ENCODE measurements at places on chromosomes 11 and 22.
A peak's percentile ranks its signal among the peaks of the same experiment; 100 is the strongest.

GRCh38 chr11:61141601-61142028, 19.6 kb downstream of the VPS37C start:
- peak; percentile 34 for DNase-seq

GRCh38 chr11:115924744-115925567, 420.7 kb upstream of the CADM1 start:
- no peak for DNase-seq

- peak; percentile 64 for DNase-seq
Measured at GRCh38 chr11:77039491-77040400, 5.5 kb downstream of the B3GNT6 start.

GRCh38 chr11:2768471-2769408, 68.9 kb upstream of the KCNQ1OT1 start:
- DNase-seq, result no peak

GRCh38 chr11:122144752-122145151, 28.7 kb upstream of the BLID start:
- DNase-seq, result no peak

- DNase-seq, result no peak
Measured at GRCh38 chr22:17705546-17705945, 67.0 kb downstream of the BCL2L13 start.

DNA sequence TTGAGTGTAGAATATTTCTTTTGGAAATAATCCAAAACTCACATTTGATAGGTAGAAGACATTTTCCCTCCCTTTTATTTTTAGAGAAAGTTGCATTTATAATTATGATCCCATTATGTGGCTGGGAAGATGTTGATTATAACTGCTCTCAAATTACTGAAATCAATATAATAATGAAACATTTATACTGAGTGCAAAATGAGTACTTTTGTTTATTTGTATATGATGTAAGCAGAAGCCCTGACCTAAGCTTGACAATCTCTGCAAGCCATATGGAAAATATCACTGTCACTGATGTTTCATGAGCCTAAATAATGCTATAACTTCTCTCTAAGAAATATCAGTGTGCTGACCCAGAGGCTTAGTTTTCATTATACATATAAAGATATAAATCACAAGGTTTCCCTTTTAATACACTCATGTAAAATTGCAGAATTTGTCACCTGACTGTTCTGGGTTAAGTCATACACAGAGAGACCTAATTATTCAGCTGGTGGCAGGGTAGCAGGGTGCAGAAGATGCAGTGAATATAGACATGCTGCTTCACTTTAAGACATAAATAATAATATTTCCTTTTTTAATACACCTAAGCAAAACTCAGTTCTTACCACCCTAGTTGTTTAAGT, 99.2 kb downstream of the BBOX1 start:
- DNase-seq, result no peak

- peak; percentile 60 for DNase-seq
Measured at GRCh38 chr11:73330569-73331093, 22.6 kb downstream of the ARHGEF17 start.

DNA sequence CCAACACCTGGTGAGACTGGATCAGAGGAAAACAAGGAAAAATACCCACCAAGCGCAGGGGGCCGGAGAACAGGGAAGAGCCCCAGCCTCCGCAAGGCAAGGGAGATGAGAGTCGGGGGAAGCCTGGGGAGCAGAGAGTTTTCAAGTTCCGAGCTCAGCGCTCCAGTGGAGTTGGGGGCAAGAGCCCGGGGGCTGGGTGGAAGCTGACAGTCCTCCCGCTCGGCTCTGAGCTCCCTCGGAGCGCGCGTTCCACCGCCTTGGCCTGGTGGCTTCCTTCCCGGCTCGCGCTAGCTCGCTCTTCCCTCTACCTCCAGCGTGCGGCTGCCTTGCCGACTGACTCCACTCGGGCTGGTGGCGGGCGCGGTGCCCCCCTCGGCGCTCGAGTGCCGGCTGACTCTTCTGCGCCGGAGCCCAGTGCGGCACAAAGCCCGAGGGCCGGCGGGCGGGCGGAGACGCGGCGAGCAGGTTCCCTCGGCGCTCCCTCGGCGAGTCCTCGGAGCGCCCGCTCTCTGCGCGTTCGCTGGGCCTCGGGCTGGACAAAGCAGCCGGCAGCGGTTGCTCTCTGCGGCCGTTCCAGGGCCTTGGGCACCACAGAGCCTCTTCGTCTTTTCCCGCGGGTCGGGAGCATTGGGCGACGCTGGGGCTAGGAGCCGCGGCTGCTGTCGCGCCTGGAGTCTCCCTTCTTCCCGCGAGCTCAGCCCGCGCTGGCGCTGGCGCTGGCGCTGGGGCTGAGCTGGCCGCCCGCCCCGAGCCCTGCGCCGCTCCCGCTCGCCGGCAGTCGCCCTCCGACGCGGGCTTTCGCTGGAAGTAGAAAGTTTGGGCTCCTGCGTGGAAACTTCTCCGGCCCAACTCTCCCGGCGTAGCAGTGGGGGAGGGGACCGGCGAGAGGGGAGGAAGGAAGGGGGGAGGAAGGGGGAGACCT, 1.0 kb downstream of the PAX6 start:
- DNase-seq, result peak; percentile 27

DNA sequence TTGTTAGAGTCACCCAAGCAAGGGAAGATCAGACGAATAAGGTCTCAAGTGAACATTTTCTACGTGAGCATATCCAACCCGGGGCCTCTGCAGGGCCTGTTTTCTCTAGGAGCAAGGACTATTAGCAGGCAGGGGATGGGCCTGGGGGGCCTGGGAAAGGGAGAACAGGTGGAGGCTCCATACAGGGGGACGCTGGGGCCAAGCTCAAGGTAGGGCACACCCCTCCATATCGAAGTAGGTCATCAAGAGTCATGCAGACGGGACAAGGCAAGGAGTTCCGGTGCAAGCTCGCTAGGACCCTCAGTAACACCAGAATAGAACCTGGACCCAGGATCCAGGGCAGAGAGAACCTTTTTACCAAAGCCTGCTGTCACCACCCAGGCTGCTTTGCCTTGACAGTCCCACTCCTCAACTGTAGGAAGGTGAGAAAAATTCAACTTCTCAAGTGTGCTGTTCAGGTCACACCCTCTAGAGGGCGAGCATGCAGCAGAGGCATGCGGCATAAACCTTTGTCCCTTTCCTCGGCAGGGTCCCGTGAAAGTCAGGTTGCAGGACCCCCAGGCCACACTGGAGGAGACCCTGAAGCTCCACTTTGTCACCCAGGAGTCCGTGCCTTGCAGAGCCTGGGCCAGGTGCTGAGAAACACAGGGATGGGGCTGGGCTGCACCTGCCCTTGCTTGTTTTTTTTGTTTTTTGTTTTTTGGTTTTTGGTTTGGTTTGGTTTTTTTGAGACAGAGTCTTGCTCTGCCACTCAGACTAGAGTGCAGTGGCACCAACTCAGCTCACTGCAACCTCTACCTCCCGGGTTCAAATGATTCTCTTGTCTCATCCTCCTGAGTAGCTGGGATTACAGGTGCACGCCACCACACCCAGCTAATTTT, 8.6 kb upstream of the APOBEC3B start:
- peak; percentile 66 for DNase-seq

- no peak for DNase-seq
Measured at GRCh38 chr11:14273895-14274294, 85.1 kb downstream of the RRAS2 start.

- no peak for DNase-seq
Measured at GRCh38 chr11:70059971-70060370, 18.1 kb upstream of the ANO1 start.

- DNase-seq, result no peak
Measured at GRCh38 chr22:36901411-36902142, 11.9 kb upstream of the CSF2RB start.

DNA sequence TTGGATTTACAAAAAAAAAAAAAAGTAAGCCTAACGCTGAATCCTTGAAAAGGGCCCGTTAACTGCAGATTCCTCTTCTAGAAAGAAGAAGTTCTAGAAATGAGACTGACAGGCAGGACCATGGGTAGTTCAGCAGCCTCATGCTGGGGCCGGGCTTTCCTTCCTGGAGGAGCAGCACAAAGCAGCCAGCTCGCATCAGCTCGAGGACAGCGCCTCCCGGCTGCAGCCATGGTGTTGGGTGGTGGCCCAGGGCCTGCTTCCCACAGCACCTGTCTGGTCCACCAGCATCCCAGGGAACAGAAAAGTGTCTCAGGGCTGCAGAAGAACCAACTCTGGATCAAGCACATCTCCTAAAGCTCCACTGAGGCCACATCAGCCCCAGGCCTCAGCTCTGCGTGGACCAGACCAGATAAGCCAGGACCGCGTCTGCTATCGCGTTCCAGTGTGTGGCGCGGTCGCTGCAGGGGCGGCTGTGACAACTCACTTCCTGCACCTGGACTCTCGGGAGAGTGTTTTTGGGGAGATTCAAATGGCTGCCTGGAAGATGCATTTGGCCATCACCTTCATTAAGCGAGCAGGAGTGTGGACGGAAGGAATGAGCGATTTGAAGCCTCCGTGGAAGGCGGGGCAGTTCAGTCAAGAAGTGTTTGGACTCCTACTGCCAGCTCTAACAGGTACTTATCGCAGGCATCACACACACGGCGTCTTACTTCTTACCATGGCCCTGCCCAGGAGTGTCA, 53.5 kb downstream of the MYH9 start:
- peak; percentile 70 for DNase-seq

DNA sequence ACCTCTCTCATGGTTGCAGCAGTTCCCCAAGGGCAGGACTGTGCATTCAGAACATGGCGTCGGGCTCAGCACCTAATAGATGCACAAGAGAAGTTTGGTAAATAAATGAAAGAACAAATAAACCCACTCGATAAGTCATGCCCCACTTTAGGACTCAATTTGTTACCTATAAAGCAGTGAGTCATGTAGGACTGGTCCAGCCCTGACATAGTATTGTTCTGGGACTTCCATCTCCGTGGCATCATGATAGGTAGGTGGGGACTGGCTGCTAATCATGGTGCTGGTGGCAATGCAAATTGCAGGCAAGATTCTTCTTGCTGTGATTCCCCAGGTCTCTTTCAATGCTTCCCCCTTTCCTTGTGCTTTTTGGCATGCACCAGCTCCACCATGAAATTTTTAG, 118.2 kb upstream of the CSNK2A3 start:
- DNase-seq, result no peak

GRCh38 chr11:91141655-91142054, 918.8 kb upstream of the CHORDC1 start:
- DNase-seq, result no peak

- no peak for DNase-seq
Measured at GRCh38 chr22:20034143-20034542, 13.2 kb downstream of the TANGO2 start.

DNA sequence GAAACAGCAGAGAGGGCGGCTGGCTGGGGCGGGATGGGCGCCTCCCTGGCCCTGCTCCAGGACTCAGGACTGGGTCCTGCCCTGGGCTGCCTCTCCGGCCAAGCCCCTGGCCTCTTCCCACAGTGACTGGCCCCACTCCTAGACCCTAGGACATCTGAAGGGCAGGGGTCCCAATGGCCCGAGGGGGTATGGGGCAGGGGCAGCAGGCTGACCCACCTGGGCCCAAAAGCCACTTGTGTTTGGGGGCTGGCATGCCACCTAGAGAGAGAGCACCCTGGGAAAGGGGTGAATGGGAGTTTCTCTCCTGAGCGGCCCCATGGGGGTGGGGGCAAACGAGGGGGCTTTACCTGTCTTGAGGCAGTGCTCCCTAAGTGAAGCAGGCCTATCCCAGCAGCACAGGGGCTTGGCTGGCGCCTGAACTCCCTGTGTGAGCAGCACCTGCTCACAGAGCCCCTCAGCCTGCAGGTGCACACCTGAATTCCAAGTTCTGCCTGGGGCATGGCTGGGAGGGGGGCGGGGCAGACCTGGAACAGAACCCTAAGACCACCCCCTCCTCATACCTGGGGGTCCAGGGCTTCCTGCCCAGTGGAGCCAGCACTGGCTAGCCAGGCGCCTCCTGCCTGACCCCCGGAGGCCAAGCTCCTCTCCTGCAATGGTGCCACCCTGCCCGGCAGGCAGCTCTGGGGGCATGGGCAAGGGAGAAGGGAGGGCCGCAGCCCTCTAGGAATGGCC, 16.9 kb downstream of the DUSP8 start:
- no peak for DNase-seq

DNA sequence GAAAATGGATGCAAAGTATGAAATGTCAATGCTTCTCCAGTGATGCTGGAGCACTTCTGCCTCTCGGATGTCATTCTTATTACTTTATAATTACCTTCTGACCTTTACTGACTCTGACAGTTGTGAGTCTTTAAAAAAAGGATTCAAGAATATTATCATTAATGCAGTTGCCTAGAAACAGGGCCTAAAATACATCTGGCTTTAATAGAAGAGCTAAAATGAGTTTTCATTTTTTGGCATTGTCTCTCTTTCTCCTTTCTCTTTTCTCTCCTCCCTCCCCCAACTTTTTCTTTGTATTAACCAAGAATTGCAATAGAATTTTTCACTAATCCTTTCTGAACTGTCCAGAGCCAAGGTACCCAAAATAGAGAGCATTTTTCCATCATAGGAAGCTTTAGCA, 45.9 kb downstream of the FDX1 start:
- DNase-seq, result no peak

- no peak for DNase-seq
Measured at GRCh38 chr22:31730344-31730711, 19.6 kb downstream of the PRR14L start.

DNA sequence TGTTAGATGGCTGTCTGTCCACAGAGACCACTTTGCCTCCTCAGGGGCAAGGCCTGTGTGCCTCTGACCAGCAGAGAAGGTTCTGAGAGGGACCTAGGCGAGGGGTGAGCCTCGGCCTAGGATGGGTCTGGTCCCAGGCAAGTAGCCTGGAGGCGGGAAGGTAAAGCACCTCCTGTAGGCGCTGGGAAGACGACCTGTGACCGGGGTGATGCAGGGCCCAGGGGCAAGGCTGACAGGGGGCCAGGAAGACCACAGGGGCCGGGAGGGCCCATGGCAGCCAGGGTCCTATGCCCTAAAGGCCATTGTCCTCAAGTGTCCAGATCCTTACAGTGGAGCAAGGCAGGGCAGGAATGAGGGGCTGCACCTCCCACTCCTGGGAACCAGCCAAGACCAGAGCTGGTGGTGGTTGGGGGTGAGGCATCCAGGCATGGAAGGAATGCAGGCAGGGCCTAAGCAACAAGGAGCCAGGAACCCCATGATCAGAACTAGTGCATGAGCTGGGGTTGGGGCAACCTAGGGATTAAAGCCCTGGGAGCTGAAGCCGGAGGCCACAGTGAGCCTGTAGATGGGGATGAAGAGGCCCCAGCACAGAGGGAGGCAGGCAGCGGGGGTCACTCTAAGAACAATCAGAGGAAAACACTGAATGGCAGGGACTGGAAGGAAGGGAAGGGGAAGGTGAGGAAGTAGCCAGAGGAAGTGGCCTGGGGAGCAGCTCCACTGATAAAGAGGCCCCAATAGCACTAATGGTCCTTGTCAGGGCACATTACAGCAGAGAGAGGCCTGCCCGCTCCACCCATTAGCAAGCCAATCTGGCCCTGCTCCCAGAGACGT, 32.9 kb upstream of the KLHL35 start:
- no peak for DNase-seq

DNA sequence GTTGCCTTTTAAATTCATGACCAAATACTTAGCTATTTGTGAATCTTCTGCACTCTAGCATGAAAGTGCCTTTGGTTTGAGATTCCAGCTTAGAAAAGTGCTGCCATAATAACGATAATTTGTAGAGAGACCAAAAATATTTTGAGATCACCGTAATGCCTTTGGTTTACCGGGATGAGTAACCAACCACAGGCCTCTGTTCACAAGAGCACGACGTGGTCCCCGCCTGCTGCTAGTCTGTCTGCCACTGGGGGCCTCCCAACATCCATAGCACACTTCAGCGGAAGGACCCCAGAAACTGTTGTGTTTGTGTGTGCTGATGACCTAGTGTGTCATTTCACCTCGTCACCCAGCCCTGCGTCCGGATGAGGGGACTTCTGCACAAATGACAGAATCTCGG, 67.0 kb upstream of the RASSF10 start:
- DNase-seq, result no peak

Data from BE2C (cell line).